RKO (cell line): ENCODE measurements at places on chromosomes 16 and 17.

- DNase-seq, result no peak
Measured at GRCh38 chr17:78912082-78912481, 9.1 kb upstream of the CEP295NL start.

GRCh38 chr16:86575754-86576557 lies 2.4 kb upstream of the FOXL1 start:
- DNase-seq, result peak; percentile 94

DNA sequence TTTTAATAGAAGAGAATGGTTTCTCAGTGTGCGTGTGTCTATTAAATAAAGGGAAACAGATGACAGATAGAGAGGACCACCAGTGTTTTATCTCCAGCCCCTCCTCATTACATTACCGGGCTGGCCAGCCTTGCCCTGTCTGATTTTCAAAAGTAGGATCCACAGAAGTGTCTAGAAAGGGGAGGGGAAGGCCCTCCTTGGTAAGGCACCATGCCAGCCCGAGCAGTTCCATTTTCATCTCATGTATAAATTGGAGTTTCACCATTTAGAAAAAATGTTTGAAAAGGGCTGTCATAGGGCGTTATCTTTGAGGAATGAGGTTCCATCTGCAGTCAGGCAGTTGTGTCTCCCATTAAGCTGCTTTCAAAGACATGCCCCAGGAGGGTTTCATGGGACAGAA lies 96.7 kb downstream of the SOCS1 start:
- DNase-seq, result no peak

GRCh38 chr17:1871756-1872155 lies 42.0 kb downstream of the RPA1 start:
- DNase-seq, result no peak

DNA sequence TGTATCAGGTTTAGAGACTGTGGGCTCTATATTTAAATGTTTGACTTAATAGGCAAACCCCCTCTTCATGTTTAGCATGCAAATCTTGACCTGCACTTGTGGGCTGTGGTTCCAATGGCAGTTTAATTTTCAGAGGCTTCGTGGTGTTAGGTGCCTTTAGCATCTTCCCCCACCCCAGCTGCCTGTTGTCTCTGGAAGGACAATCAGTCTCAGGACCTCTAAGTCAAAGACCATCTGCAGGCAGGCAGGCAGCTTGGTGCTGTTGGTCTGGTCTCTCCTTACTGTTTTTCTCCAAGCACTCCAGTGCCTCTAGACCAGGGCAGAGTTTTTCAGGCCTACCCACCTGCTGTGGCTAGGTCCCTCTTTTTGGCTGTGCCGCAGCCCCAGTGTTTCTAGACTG lies 990.4 kb downstream of the CDH11 start:
- DNase-seq, result no peak

DNA sequence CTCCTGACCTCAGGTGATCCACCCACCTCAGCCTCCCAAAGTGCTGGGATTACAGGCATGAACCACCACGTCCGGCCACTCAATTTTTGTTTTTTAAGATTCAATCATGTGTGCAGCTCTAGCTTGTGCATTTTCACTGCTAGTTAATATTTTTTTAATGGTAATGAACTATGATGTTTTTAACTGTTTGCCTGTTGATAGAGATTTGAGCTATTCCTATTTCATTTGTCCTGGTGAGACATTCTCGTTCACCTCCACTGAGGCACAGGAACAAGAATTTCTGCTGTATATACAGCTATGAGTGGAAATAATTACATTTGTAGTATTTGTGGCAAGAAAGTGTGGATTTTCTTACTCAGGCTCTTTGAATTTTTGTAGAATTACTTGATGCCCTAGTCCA lies 137.7 kb upstream of the MYOCD start:
- no peak for DNase-seq

GRCh38 chr16:66670691-66671388 lies 25.7 kb downstream of the CMTM4 start:
- DNase-seq, result no peak

DNA sequence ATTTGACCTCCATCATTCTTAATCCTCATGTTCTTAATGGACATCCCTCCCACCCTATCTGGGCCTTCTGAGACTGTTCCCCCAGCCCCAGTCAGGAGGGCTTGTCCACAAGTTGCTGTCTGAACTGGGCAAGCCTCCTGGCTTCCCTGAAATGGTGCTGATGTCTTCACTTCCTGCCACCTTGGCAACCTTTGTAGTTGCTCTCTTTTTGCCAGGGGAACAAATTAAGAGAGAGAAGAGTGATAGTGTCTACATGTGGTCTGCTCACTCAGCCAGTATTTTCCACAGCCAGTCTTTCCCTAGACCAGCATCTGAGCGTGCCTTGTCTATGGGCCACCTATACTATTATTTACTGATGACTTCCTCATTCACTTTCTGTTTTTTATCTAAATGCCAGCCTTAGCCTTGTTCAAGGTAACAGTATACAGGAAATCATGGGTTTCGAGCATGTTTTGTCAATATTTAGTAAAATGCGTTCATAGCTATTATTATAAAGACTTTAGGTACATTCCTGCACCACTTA lies 710.1 kb downstream of the MAF start:
- no peak for DNase-seq

DNA sequence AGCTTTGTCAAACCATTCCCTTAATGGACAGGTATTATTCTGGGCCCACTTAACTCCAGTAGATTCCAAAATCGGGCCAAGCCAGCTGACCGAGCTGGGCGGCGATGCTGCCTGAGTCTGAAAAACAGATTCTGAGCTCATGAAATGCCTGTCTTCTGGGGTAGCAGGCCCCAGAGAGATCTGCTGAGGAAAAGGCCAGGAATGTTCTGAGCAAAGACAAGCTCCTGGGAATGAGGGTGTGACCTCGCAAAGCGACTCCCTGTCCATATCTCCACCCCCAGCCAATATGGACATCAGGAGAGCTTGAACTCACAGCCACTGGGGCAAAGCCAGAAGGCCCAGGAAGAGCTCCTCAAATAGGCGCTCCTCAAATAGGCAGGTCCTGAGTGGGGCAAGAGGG lies 23.7 kb downstream of the ZNF423 start:
- no peak for DNase-seq

DNA sequence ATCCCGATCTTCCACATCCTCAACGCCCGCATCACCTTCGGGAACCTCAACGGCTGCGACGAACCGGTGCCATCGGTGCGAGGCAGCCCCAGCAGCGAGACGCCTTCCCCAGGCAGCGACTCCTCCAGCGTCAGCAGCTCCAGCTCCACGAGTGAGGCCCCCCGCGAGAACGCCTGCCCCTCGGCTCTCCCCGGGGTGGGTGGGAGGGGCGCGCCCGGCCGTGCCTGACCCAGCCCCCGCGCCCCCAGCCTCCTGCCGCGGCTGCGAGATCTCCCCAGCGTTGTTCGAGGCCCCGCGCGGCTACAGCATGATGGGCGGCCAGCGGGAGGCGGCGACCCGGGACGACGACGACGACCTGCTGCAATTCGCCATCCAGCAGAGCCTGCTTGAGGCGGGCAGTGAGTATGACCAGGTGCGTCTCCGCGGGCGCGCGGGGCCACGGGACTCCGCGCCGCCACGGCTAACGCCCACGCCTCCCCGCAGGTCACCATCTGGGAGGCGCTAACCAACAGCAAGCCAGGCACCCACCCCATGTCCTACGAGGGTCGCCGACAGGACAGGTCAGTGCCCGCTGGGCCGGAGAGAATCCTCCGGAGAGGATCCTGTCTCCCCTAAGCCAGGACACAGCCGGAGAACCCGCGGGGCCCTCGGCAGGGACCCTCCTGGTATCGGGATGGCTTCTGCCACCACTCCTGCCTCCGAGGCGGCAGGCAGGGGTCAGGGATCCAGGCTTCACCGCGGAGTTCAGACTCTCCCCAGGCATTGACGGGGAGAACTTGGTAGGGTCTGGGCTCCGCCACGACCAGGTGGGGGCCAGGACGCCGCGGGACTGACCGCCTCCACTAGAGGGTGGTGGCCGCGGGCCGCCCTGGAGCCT lies 10.1 kb downstream of the CORO6 start:
- DNase-seq, result no peak

DNA sequence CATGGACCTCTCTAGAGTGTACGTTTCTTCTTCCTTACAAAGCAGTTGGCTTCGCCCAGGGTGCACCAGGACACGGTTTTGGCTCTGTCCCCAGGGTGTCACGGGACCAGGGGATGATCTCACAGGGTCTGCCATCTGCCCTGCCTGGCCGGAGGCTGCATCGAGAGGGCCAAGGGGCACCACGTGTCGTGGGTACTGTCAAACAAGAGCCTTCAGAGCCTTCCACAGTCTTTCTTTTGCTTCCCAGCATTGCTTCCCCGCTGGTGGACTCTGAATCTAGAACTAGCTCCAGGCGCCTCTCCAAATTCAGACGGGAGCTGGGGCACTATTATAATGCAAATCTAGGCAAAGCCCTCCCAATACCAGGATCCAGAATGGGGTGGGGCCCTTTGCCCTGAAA lies 47.9 kb downstream of the MAPT start:
- DNase-seq, result no peak

GRCh38 chr16:24124291-24124690 lies 131.8 kb upstream of the CACNG3 start:
- DNase-seq, result no peak

DNA sequence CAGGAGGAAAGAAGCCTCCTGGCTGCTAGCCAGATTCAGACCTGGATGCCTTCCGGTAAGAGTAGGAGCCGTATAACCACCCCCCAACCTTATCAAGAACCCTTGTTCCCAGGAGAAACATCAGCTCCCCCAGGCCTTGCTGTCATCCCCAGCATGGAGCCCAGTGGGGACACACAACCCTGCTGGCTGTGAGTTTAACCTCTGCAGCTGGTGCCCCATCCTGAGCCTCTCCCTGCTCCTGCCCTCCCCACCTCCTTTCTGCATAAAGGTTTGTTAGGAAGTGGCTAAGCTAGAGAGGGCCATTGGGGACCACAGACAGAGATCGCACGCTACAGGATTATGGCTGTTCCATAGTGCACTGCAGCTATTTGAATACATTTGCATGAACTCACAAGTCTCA lies 55.5 kb upstream of the RPL38 start:
- no peak for DNase-seq

GRCh38 chr17:42132941-42133340 lies 10.3 kb downstream of the HSPB9 start:
- no peak for DNase-seq

DNA sequence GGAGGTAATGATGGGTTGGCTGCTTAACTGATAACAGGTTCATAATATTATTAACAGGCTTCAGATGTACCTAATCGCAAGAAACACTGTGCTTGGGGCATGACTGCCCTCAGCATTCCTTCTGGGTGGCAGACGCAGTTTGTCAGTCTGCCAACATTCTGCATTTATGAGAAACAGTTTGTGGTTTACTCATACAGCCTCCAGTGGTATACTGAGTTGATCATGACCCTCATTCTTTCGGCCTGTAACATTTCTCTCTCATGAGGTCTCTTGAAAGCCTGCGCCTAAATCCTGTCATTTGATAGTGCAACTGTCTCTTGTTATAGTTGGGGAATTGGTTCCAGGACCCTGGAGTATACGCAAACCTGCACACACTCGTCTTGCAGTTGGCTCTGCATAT lies 4.9 kb upstream of the RUSF1 start:
- peak; percentile 62 for DNase-seq

GRCh38 chr17:39095309-39095686 lies 56.1 kb downstream of the PLXDC1 start:
- no peak for DNase-seq

DNA sequence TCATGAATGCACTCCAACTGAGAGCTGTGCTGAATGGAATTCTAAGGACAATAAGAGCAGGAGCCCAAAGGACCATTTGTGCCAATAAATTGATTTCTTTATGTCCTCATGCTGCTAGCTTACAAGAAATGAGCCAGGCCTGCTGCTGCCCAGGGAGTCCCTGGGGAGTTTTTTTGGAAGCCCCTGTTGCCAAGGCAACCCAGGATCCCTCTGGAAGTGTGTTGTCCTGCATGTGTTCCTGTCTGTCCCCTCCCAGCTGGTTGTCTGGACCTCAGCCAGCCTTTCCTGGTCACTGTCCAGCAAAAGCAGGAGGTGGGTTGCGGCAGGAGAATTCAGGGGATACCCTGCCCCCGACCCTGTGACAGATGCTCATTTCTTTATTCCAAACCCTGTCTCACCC lies 51.0 kb upstream of the GPRC5B start:
- DNase-seq, result no peak

- DNase-seq, result no peak
Measured at GRCh38 chr17:81655378-81656117, 794 bp downstream of the PDE6G start.

DNA sequence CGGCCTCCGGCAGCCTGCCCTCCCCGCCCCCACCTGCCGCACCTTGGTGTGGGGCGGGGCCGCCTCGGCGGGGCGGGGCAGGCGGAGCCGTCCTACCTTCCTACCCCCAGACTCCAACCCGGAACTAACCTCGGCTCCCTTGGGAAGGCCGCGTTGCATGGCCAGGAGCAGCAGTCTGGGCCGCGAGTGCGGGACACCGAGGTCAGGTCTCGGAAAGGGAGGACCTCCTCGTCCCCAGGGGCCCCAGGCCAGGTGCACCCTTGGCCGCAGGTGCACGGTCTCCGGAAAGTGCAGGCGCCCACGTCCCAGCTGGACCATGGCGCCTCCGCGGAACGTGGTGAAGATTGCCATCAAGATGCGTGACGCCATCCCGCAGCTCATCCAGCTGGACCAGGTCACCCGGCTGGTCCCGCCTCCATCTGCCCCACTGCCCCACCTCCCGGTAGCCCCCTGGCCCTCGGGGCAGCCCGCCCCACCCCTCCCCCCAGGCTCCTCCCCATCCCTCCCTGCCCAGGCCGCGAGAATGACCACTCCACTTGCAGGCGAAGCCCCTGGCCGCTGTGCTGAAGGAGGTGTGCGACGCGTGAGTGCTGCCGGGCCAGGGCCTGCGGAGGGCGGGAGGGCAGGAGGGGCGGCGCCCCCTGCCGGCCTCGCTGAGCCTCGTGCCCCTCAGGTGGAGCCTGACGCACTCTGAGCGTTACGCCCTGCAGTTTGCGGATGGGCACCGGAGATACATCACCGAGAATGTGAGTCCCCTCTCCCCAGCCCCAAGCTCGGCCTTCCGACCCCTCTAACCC lies at the start of gene ELMO3:
TSS of gene ELMO3 (plus strand) at position 121 of the 797 bp plus-strand sequence. CDS start at position 317, 196 bp downstream.
- no peak for DNase-seq

GRCh38 chr17:58593123-58593522 lies 78.7 kb upstream of the MTMR4 start:
- no peak for DNase-seq

GRCh38 chr16:11257131-11257938 lies 1.3 kb upstream of the SOCS1 start:
- peak; percentile 87 for DNase-seq

GRCh38 chr16:86758932-86759331 lies 180.6 kb downstream of the FOXL1 start:
- DNase-seq, result no peak
